ENCODE measurements at places on chromosomes 16 and 17. TPM values are rescaled to one million over a fixed set of nuclear protein-coding genes. Genes with fewer than 3 reads are reported as not detected.

Gene PYCARD
- 13.3 TPM for total RNA-seq

Gene HASPIN
- total RNA-seq = 0.27 TPM

Gene HEATR9
- not detected for total RNA-seq

Gene TCAP
- total RNA-seq = 1.9 TPM

Gene FBXW10
- total RNA-seq = not detected
